ENCODE measurements at places on chromosomes 6 and 20.

DNA sequence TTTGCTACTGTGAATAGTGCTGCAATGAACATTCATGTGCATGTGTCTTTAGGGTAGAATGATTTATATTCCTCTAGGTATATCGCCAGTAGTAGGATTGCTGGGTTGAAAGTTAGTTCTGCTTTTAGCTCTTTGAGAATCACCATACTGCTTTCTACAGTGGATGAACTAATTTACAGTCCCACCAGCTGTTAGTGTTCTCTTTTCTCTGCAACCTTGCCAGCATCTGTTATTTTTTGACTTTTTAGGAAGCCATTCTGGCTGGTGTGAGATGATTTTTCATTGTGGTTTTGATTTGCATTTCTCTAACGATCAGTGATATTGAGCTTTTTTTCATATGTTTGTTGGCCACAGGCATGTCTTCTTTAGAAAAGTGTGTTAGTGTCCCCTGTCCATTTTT is 40.0 kb downstream of the PLG start:
- DNase-seq: no peak

GRCh38 chr20:49724408-49725223 is 10.9 kb upstream of the B4GALT5 start:
- DNase-seq: no peak

GRCh38 chr6:169527306-169527705 is 174.5 kb downstream of the WDR27 start:
- no peak for DNase-seq

DNA sequence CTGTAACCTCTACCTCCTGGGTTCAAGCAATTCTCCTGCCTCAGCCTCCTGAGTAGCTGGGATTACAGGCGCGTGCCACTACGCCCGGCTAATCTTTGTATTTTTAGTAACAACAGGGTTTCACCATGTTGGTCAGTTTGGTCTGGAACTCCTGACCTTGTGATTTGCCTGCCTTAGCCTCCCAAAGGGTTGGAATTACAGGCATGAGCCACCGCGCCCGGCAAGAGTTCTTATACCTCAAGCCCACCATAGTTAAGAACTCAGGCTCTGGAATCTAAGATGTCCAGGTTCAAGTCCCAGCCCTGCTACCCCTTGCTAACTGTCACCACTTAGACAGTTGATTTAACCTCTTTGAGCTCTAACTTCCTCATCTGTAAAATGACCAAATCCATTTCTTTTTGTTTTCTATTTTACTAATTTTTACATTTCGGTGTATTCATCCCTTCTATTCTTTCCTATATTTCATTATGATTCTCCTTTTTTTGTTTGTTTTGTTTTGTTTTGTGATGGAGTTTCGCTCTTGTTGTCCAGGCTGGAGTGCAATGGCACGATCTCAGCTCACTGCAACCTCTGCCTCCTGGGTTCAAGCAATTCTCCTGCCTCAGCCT is 104.8 kb upstream of the ZNF217 start:
- no peak for DNase-seq

- DNase-seq: no peak
These were observed 47.8 kb upstream of the PKHD1 start for GRCh38 chr6:52135217-52135616.

DNA sequence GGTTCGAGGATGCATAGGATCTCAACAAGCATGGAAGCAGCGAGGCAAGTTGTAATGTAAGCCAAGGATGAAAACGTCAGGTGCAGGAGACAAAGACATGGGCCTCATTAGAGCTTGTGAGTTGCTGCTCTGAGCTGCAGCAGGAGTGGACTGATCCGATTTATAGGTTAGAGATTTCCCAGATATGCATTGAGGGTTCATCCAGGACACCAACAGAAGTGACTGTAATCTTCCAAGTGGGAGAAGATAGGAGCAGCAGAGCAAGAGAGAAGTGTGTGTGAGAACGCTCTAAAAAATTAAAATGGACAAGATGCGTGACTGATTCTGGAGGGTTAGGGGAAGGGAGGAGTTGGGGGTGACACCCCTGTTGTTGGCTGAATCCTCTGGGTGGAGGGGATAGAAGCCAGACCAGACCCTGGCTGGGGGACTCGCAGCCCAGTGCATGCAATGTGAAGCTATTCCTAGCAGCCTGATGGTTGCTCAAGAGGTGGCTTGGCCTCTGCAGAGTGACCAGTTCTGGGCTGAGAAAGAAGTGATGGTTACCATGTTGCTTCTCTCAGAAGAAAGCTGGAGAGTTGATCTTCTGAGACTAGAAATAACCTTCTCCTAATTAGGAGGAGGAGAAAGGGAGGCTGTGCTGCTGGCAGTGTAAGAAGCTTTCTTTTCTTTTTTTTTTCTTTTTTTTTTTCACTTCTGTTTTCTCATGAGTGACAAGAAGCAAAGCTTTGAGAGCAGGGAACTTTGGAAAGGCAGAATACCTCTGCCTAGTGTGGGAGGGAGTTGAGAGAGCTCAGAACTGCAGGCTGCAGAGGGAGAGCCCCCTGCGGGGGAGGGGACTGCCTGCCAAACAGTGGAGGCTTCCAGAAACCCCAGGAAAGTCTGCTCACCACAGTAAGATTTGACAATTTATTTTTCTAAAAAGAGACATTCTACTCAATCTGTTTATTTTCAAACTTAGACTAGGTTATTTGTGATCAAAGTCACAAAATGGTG is 116.9 kb downstream of the SLX4IP start:
- no peak for DNase-seq

- no peak for DNase-seq
These were observed 377.4 kb downstream of the PHF3 start for GRCh38 chr6:64013011-64013410.

DNA sequence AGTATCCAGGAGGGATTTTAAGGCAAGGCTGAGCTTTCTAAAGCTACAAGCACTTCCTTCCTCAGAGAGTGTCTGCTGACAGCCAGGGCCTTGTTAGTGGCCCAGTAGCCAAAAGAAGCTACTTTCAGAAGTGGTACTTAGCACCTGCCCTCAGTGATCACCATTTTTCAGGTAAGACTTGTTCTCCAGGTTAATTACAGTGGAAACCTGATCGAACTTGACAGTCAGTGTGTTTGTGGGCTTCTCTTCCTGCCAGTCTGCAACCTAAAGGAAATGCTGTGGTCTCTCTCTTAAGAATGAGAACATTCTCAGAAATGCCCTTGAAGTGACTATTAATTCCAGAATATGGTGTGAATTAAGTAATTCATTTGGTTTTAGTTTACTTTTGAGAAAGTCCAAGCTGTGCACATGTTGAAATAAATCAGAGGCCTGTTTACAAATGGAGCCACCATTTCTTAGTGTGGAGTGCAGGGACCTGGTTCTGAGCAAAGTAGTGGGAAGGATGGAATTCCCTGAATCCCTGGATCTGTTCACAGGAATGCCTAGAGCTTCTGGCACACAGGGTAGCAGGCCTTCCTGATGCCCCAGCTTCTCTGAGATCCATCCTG is 185.3 kb upstream of the AGPAT4 start:
- DNase-seq: no peak

DNA sequence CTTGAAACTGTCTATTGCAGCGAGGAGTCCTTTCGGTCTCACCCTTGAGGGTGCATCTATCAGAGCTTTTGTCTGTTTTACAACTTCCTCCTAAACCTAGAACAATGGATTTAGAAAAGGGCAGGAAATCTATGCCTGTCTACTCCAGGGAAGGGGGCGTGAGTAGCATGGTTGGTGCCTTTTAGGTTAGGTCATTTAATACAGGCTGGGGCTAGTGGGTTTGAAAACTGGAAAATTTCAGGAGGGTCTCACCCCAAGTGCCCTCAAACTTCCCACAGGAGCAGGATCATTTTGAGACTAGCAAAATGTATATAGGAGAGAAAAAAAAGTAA is 33.5 kb upstream of the BMP6 start:
- no peak for DNase-seq

GRCh38 chr6:30684386-30685156 is 1.9 kb downstream of the PPP1R18 start:
- peak; percentile 68 for DNase-seq

GRCh38 chr6:78629836-78630235 is 237.5 kb upstream of the IRAK1BP1 start:
- DNase-seq: no peak
